NCI-H1436 treated with DMSO at 0.1 percent for 48 hours (cell line): ENCODE measurements at places on chromosomes 4 and X.

GRCh38 chr4:72463724-72464123 lies 105.3 kb downstream of the ADAMTS3 start:
- DNase-seq = no peak

DNA sequence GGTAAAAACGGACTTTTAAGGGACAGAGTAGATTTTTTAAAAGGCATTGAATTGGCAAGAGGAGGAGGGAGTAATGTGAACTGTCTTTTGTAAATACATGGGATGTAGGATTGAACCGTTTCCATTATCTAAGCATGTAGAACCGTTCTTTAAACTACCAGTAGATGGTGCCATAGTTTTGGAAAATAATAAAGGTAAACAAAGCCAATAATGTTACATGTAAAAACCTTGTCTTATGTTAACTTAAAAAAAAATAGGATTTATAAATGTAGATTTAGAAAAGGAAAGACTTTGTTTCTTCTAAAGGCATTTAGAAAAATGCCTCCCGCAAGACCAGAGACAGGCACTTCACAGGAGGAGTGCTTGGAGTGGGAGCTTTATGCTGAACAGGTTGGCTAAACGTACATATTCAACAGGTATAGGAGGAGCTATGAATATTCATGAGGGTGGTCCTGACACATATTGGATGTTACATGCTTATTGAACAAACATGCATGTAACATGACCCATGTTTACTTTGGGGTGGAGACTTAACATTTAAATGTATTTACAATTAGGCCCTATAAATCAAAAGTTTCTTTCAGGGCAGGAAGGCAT lies 45.5 kb upstream of the FAM241A start:
- peak; percentile 1 for DNase-seq

DNA sequence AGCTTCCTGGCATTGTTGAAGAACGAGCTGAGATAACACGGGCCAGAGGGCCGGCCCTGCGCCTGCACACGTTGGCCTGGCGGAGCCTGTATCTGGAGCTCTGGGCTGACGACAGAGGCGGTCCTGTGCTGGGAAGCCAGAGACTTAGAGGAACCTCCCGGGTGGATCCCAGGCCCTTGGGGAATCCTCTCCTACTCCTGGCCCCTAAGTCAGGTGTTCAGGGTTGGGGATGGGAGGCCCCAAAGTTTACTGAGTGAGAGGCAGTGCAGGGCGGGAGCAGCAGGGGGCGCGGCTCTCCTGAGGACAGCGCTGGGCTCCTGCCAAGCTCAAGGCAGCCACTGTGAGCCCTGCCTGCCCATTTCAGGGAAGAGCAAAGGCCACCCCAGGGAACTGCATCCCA lies 2.5 kb upstream of the HTRA3 start:
- no peak for DNase-seq

DNA sequence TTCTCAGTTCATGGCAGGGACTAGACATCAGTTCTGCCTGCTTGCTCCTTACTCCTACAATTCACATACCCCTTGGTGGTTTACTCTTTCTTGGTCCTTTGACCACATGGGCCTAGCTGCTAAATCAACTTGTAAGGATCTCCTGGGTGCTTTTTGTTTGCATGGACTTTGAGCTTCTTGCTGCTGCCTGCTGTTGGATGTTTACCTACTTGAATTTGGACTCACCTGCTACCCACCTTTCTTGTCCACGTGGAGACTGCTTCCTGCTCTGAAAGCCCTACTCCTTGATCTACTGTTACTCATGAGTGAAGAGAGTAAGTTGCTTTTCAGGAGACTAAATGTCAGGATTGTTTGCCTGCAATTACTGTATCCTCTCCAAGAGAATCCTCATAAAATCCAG lies 15.2 kb upstream of the ARHGAP24 start:
- DNase-seq = no peak

- no peak for DNase-seq
These were observed 64.5 kb downstream of the PDE5A start for GRCh38 chr4:119564106-119564505.

GRCh38 chrX:2320580-2321327 lies 180.0 kb downstream of the DHRSX start:
- no peak for DNase-seq

GRCh38 chr4:101253121-101253520 lies 94.2 kb downstream of the PPP3CA start:
- DNase-seq = no peak

GRCh38 chrX:103310555-103311398 lies at the start of gene BEX2:
Gene BEX2, minus strand, starts transcription at chrX:103310990. Its CDS starts 1,014 bp downstream, at chrX:103309976.
- DNase-seq = peak; percentile 56

GRCh38 chrX:2504706-2505332 lies 4.0 kb upstream of the DHRSX start:
- no peak for DNase-seq

DNA sequence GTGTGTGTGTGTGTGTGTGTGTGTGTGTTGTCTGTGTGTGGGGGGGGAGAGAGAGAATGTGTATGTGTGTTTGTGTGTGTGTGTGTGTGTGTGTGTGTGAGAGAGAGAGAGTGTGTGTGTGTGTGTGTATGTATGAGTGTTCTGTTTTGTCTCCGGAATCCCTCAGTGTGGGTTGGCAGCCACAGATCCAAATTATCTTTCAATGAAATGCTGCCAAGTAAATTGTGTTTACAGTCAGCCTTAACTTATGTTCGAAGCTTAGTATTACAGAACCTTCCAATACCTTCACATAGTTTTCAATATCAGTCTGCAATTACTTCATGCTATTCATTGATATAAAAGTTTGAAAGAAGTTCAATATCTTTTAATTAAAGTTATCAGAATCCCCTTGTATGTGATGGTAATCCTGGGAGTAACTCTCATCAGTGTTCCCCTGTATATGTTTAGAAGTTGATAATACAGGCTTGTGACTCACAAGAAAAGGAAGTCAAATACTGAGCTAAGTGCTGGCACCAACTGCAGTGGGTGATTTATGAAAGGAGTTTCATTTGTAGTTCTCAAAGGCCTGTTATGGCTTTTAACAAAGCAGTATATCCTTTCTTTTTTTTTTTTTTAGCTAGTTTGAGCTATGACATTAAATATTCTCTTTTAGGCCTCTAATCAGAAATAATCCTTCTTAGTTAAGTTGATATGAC lies 51.6 kb upstream of the HTR2C start:
- DNase-seq = no peak

DNA sequence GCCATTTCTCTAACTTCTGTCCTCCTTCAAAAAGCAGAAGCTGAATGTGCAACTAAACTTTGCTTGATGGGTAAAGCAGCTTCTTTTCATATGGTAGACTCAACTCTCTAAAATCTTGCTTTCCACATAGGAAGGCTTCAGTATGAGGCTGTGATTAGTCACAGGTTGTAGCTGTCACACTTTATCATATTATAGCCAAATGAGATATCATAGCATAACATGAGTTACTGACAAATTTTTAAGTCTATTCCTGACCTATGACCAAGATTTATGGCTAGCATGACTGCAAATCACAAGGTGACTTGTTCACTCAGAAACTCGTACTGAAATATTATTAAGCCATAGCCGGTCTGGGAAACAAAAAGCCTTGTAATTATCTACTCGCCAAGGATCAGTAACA lies 998.6 kb downstream of the RPA4 start:
- no peak for DNase-seq

DNA sequence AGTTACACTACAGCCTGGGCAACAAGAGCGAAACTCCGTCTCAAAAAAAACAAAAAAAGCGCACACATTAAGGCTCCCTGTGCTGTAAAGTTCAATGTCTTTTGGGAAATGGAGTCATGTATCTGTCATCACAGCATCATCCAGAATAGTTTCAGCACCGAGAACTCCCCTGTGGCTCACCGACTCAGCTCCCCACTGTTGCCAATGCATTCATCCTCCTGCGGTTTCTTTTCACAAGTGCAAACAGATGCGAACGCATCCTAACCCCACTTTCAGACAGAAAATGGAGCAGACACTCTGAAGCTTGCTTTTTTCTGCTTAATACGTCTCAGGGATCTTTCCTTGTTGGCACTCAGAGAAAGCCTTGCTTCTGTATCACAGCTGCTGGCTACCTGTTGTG lies 13.8 kb upstream of the SH3TC1 start:
- DNase-seq = no peak

DNA sequence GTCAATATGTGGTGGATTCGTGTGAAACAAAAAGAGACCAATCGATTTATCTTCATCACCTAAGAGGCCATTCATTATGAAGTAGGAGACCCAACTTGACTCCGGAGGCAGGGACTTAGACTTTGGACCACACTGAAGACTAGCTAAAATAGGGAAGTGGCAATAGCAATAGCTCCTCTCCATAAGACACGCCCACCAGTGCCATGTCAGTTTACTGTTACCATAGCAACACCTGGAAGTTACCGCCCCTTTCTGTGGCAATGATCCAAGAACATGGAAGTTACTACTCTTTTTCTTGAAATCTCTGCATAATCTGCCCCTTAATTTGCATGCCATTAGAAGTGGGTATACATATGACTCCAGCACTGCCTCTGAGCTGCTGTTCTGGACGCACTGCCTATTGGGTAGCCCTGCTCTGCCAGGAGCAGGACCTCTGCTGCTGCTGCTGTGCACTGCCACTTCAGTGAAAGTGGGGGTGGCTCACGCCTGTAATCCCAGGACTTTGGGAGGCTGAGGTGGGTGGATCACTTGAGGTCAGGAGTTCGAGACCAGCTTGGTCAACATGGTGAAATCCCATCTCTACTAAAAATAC lies 163.2 kb downstream of the PRKX start:
- no peak for DNase-seq

DNA sequence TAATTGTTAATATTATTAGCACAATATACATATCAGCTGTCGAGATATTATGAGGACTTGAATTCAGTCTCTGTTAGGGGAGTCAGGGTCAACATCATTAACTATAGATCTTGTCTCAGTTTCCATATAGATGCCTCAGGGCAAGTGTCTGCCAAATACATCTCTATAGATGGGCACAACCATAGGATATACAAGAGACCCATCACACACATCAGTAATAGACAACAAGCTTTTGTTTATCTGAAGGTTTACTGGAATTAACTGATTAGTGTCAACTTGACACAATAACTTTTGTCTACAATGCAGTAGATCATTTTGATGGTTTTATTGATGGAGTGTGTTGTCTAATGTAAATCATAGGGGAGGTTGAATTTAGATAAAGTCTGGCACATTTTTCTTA lies 37.1 kb upstream of the PHOX2B start:
- no peak for DNase-seq

- DNase-seq = no peak
These were observed 1025.5 kb downstream of the STIM2 start for GRCh38 chr4:27886120-27886519.

DNA sequence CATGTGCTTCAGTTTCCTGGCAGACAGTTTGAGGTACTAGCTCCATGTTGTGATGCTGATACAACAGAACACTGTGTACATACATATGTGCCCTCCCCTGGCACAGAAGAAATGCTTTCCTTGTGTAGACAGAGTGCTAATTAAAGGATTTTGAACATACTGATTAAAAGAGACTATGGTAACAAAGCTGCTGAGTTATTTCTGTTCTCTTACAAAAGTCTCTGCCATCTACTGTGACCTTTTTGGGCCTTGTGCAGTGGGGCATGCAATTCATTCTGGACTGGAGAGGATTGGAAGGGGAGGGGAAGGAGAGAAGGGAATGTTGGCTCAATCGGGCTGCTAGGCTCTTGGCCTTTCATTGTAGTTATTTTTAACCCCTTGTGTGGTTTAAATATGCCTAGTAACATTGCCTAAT lies 6.0 kb downstream of the PDLIM5 start:
- DNase-seq = no peak

DNA sequence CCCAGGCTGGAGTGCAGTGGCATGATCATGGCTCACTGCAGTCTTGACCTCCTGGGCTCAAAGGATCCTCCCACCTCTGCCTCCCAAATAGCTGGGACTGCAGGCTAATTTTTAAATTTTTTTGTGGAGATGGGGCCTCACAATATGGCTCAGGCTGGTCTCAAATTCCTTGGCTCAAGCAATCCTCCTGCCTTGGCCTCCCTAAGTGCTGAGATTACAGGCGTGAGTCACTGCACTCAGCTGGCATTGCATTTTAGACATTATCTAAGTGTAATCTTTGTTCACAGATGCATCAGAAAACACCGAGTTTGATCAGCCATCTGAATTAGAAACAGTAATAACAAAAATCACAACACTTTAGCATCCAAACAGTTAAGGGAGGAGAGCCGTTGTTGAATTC lies 53.4 kb upstream of the CBR4 start:
- DNase-seq = no peak

GRCh38 chr4:128844931-128845330 lies 35.4 kb downstream of the JADE1 start:
- DNase-seq = no peak

DNA sequence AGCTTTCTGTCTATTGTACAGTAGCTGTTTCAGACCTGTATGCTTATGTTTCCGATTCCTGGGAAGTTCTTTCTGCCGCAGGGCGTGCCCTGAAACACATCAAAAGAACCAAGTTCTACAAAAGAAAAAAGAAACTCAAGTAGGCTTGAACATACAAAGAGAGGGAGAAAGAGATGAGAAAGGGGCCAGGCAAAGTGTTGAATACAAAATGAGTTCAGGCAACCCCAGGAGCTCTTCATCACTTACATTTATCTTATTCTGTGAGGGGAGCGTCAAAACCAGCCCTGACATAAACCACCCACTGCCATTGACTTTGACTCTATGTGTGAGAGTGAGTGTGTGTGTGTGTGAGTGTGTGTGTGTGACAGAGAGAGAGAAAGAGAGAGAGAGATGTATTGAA lies 26.5 kb upstream of the ATOH1 start:
- no peak for DNase-seq

DNA sequence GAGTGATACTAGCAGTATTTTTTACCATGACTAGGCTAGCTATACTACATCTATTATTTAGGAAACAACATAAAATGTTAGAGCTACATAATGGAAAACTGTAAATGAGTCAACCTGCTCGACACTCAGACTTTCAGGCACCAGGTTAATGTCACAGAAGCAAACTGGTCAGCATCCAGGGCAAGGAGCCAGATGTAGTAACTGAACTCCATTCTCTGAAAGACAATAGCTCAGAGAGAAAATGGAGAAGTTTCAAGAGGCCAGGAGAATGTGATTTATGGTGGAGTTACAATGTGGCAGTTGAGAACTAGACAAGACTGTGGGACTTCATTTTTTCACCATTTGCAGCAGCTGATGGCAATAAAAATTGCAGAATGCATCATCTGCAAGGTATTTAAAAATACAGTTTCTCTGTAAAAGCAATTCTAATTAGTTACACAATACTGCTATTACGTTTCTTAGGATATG lies 342.7 kb upstream of the PABPC4L start:
- DNase-seq = no peak

- no peak for DNase-seq
These were observed 86.4 kb downstream of the SHISA3 start for GRCh38 chr4:42483426-42484379.

DNA sequence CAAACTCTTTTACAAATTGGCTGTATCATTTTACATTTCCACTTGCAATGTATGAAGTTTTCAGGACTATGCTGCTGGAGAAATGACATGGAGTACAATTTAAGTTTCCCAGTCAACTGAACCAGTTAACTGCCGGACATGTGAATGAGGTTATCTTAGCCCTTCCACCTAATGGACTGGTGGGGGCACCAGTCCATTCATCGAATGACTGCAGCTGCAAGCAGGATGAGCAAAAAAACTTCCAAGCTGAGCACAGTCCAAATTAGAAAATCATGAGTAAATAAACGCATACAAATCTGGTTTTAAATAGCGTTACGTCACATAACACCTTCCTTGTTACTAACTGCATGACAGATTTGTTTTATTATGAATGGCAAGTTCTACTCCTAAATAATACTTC lies 1131.5 kb downstream of the PCDH18 start:
- no peak for DNase-seq

- no peak for DNase-seq
These were observed 89.2 kb downstream of the WDFY3 start for GRCh38 chr4:84877051-84877833.

- DNase-seq = no peak
These were observed 6.8 kb upstream of the BCOR start for GRCh38 chrX:40104630-40104984.
